LHCN-M2 (cell line): ENCODE measurements at places on chromosomes 3 and 15. TPM values are rescaled to one million over a fixed set of nuclear protein-coding genes. Genes with fewer than 3 reads are reported as not detected.

The HESX1 gene
- total RNA-seq = 0.17 TPM in 1 of 2 replicates, not detected in the other

The FSD2 gene
- total RNA-seq = not detected in 2 replicates

The NUP210 gene
- not detected in 2 replicates for total RNA-seq

The DUOX1 gene
- total RNA-seq = under 0.01 and 0.06 TPM in 2 replicates

The IDH3A gene
- 51.2 and 87.1 TPM in 2 replicates for total RNA-seq

DNA sequence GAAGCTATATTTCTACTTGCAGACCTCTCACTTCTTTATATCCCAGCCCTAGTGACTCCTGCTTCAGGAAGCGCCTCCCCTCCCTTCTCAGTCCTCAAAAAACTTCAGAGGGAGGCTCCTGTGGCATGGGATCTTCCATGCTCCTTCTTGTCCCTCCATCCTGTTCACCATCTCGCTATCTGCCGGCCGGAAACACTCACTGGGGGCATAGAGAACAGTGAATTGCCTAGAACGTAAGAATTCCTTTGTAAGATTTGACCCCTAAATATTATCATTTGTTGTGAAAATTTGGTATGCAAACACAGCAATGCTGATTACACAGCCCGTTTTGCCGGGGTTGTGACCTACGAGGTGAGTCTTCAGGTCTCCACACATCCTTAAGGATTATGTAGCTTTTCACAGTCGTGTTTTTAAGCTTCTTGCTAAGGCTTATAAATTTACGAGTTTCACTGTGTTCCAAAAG lies 218.7 kb upstream of the ATP10A start:
- DNase-seq = no peak

GRCh38 chr3:49028673-49029562 lies at the start of gene IMPDH2:
IMPDH2 (minus strand) TSS chr3:49029398; CDS start chr3:49029350, 48 bp downstream.
- DNase-seq = peak; percentile 86

GRCh38 chr3:100973594-100973993 lies 19.6 kb downstream of the ABI3BP start:
- no peak for DNase-seq

DNA sequence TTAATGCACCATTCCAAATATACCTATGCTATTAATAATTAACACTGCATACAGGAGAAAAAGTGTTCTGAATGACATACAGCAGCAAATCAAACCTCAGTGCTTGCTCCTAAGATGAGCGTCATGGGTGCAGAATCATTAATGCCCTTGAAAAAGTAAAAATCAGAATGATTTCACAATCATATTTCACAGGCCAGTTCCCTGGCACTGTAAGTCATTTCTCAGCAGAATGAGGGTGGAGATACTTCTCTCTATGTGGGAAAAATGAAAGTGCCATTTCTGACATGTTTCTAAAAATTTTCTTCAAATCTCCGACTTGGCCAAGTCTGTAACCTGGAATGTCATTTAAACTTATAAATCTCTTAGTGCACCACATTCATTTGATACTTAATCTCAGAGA lies 549.8 kb upstream of the AGTR1 start:
- DNase-seq = no peak

- DNase-seq = no peak
Measured at GRCh38 chr3:69189487-69189886, 67.1 kb upstream of the LMOD3 start.

DNA sequence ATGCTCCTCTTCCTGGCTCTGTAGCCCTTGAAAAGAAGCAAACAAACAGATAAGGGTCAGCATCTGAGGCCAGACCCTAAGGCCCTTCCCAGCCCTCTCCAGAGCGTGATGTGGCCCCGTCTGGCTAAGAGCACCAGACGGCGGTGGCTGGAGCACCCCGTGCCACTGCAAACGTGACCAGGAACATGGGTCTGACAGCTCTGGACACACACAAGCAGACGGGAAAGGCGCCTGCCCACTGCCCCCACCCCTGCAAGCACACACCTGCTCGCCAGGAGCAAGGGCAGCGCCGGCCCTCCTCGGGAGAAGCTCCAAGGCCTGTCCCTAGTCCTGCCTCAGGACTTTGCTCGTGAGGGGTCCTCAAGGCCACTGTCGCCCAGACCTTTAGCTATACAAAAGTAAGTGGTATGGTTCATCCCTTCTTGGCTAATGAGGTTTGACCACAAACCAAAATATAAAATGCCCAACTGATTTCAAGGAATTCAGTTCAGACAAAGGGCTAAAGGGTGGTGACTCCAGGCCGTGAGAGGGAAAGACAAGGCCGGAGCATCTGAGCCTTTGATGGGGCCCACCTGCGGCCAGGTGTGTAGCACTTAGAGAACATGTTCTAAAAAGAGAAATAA lies 90.4 kb downstream of the XXYLT1 start:
- DNase-seq = no peak

GRCh38 chr3:157531771-157532170 lies 28.6 kb upstream of the VEPH1 start:
- peak; percentile 21 for DNase-seq

GRCh38 chr3:70506775-70507174 lies 194.3 kb upstream of the MDFIC2 start:
- DNase-seq = no peak

- peak; percentile 35 for DNase-seq
Measured at GRCh38 chr3:17831366-17831765, 88.9 kb upstream of the TBC1D5 start.

DNA sequence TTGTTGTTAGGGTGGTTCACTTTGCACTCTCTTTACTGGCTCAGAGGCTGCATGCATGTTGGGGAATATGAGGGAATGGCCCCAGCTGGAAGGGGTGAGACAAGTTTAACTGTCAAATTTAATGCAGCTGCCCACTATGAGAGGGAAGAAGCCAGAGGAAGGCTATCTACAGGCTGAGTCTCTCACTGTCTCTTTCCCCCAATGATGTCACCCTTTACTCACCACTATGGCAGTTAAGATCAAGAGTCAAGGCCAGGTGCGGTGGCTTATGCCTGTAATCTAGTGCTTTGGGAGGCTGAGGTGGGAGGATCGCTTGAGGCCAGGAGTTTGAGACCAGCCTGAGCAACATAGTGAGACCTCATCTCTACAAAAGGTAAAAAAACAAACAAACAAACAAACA lies 12.2 kb upstream of the RBMS3 start:
- peak; percentile 50 for DNase-seq

GRCh38 chr3:142650001-142650693 lies 54.0 kb downstream of the PLS1 start:
- peak; percentile 9 for DNase-seq

GRCh38 chr3:158663832-158664231 lies 8.6 kb downstream of the LXN start:
- no peak for DNase-seq
